ENCODE measurements at places on chromosomes 11 and 22. TPM values are rescaled to one million over a fixed set of nuclear protein-coding genes. Genes with fewer than 3 reads are reported as not detected.

DNA sequence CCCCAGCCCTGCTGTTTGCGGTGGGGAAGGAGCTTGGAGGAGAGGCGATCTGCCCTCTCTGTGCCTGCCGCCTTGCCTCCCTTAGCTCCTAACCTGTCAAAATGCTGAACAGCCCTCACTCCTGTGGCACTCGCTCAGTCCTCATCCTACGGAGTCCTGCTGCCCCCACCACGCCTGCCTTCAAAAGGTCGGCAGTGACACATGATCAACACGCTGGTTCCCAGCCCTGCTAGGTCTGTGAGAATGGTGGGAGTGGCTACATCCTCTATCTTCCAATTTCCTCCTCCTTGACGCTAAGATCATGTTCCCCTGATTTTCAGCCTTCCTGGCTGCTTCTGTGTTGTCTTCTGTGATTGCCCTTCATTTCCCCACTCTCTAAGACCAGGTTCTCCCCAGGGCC lies 120.2 kb upstream of the TBCEL start:
- H3K27me3 ChIP-seq, result peaks cover 7% of the 10 kb centered on the region
- H3K4me3 ChIP-seq, result no peak overlapping the region
- no peaks in the 10 kb centered on the region for H3K36me3 ChIP-seq
- DNase-seq, result no peak
- H3K4me1 ChIP-seq, result peaks cover 12% of the 10 kb centered on the region

- no peak overlapping the region for H3K27ac ChIP-seq
- H3K4me3 ChIP-seq, result no peak overlapping the region
Measured at GRCh38 chr22:42785706-42786499, 65.2 kb upstream of the A4GALT start.

DNA sequence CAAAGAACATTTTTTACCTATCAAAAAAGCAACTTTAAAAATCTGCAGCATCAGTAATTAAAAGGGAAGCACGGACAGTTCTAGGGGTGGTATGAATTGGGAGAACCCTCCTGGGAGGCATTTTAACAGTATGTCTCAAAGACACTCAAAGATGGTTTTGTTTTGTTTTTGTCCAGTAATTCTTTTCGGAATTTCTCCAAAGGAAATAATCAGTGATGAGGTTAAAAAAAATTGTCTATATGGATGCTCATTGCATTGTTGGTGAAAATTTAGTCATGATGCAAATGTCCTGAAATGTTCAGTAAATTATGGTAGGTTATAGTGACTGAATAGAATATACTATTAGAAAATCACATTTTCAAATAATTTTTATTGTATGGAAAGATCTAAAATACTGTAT lies 115.1 kb downstream of the ATXN10 start:
- H3K27ac ChIP-seq, result no peak overlapping the region
- DNase-seq, result no peak
- no peaks in the 10 kb centered on the region for H3K36me3 ChIP-seq
- H3K4me3 ChIP-seq, result no peak overlapping the region
- no peaks in the 10 kb centered on the region for H3K4me1 ChIP-seq
- H3K27me3 ChIP-seq, result no peaks in the 10 kb centered on the region

CARNS1 gene
- polyA plus RNA-seq, result 3.4 TPM

DNA sequence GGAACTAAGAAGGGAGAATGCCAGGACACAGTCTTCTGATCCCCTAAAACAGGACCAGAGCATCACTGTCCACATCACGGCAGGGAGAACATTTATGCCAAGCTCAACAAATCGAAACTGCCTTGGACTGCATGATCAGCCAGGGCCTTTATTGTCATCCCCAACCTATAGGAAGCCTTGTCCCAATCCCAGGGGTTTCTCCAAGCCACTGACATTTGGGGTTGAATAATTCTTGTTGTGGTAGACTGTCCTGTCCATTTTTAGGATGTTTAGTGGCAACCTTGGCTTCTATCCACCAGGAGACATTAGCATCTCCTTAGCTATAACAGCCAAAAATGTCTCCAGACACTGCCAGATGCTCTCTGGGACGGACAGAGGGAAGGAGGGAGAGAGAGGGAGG lies 37.1 kb downstream of the RPL27A start:
- no peak for DNase-seq
- peaks cover 1% of the 10 kb centered on the region for H3K36me3 ChIP-seq
- no peak overlapping the region for H3K4me3 ChIP-seq
- peaks cover 3% of the 10 kb centered on the region for H3K27me3 ChIP-seq
- peaks cover 6% of the 10 kb centered on the region for H3K4me1 ChIP-seq
- no peak overlapping the region for H3K27ac ChIP-seq

PRRG4 gene
- polyA plus RNA-seq, result not detected

GRCh38 chr22:46589141-46589748 lies 30.9 kb upstream of the GRAMD4 start:
- H3K4me3 ChIP-seq, result no peak overlapping the region
- H3K27ac ChIP-seq, result no peak overlapping the region
- no peaks in the 10 kb centered on the region for H3K36me3 ChIP-seq
- H3K4me1 ChIP-seq, result peaks cover 55% of the 10 kb centered on the region
- H3K27me3 ChIP-seq, result peaks cover 4% of the 10 kb centered on the region

- H3K4me1 ChIP-seq, result peaks cover 9% of the 10 kb centered on the region
- no peak overlapping the region for H3K4me3 ChIP-seq
- no peak overlapping the region for H3K27ac ChIP-seq
- H3K27me3 ChIP-seq, result no peaks in the 10 kb centered on the region
- no peak for DNase-seq
- no peaks in the 10 kb centered on the region for H3K36me3 ChIP-seq
Measured at GRCh38 chr11:86926975-86927374, 28.2 kb downstream of the FZD4 start.

OR2AG2 gene
- not detected for polyA plus RNA-seq

DNA sequence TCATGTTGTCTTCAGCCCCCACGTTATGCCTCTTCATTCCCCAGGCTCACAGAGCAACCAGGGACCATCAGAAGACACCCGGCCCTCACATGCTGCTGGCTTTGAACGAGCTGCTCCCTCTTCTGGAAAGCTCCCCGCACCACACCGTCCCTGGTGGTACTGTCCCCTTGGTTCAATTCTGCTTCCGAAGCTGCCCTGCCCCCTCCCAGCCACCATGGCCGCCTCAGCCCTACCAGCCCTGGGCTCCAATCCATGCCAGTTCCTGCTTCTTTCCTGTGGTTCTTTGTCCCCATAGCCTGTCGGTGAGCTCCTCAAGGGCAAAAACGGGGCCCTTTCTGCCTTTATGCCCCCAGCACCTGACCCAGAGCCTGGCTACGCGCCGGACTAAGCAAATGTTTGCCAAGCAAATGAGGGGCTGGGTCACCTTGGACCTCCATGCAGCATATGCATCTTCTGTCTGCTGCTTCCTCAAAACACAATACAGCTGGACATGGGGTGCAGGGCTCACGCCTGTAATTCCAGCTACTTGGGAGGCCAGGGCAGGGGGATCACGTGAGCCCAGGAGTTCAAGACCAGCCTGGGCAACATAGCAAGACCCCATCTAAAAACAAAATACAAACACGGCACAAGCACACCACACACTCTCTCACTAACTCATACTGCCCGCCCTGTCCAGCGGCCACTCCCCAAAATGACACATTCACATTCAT lies 21.3 kb downstream of the TNKS1BP1 start:
- no peaks in the 10 kb centered on the region for H3K4me1 ChIP-seq
- no peak overlapping the region for H3K4me3 ChIP-seq
- H3K36me3 ChIP-seq, result peaks cover 22% of the 10 kb centered on the region
- H3K27me3 ChIP-seq, result no peaks in the 10 kb centered on the region

- H3K36me3 ChIP-seq, result no peaks in the 10 kb centered on the region
- H3K27me3 ChIP-seq, result peaks cover 7% of the 10 kb centered on the region
- H3K4me1 ChIP-seq, result peaks cover 30% of the 10 kb centered on the region
Measured at GRCh38 chr22:21018314-21018713, 3.3 kb downstream of the P2RX6 start.

DNA sequence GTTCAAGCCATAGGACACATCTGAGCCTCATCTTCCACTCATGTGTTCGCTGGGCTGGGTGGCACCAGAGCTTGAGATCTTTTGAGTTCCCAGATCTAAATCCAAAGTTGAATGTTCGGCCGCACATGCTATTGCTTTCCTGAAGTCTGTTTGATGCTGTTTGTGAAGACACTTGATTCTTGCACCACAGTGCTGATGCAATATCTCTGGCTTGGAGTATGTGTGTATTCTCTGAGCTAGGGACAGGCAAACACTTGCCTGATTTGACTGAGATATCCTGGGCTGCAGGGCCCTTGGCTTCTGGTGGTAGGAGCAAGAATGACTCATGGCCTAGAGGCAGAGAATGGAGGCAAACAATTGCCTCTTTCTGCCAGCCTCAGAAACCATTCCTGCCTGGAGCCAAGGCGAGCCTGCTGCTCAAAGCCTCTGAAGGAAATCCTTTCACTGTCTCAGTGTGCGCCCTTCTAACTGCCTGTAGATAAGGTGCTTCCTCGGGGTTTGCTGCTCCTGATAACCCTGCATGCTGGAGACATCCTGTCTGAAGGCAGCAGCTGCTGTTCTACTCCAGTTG lies 73.0 kb downstream of the CYB5R2 start:
- peaks cover 4% of the 10 kb centered on the region for H3K36me3 ChIP-seq
- no peak overlapping the region for H3K4me3 ChIP-seq
- DNase-seq, result no peak
- no peak overlapping the region for H3K27ac ChIP-seq

GRCh38 chr11:75453916-75454655 lies 21.1 kb upstream of the KLHL35 start:
- no peak for DNase-seq
- H3K27me3 ChIP-seq, result peaks cover 2% of the 10 kb centered on the region
- H3K36me3 ChIP-seq, result peaks cover 3% of the 10 kb centered on the region
- no peaks in the 10 kb centered on the region for H3K4me1 ChIP-seq

DNA sequence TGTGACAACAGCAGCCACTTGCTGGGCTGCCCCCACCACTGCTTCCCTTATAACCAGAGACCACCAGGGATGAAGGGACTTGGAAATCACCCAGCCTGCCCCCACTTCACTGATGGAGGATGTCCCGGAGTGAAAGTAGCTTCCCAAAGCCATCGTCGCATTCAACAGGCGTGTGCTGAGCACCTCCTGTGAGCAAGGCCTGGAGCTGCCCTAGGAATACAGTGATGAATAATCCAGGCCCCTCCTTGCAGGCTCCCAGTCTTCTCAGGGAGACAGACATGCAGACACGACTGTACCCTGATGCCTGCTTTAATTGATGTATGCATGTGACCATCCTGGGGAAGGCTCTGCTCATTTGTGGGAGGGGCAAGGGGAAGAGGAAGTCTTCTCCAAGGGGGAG lies 22.6 kb downstream of the PTPN5 start:
- no peak for DNase-seq
- H3K36me3 ChIP-seq, result no peaks in the 10 kb centered on the region
- no peak overlapping the region for H3K27ac ChIP-seq
- no peaks in the 10 kb centered on the region for H3K4me1 ChIP-seq
- peaks cover 5% of the 10 kb centered on the region for H3K27me3 ChIP-seq

GRCh38 chr11:119126675-119127268 lies 5.4 kb downstream of the HINFP start:
- H3K4me1 ChIP-seq, result peaks cover 23% of the 10 kb centered on the region
- H3K36me3 ChIP-seq, result peaks cover 25% of the 10 kb centered on the region
- H3K4me3 ChIP-seq, result no peak overlapping the region
- no peak overlapping the region for H3K27ac ChIP-seq
- no peak for DNase-seq
- no peaks in the 10 kb centered on the region for H3K27me3 ChIP-seq

PATE4 gene
- not detected for polyA plus RNA-seq

GRCh38 chr22:39469326-39469680 lies 12.5 kb downstream of the MGAT3 start:
- H3K27me3 ChIP-seq, result peaks cover 2% of the 10 kb centered on the region
- no peak overlapping the region for H3K27ac ChIP-seq
- H3K4me1 ChIP-seq, result peaks cover 10% of the 10 kb centered on the region
- H3K36me3 ChIP-seq, result no peaks in the 10 kb centered on the region
- H3K4me3 ChIP-seq, result no peak overlapping the region

GRCh38 chr11:5574654-5575053 lies 6.0 kb upstream of the OR52B6 start:
- no peaks in the 10 kb centered on the region for H3K36me3 ChIP-seq
- H3K27ac ChIP-seq, result no peak overlapping the region
- DNase-seq, result no peak
- no peaks in the 10 kb centered on the region for H3K27me3 ChIP-seq
- H3K4me3 ChIP-seq, result no peak overlapping the region
- no peaks in the 10 kb centered on the region for H3K4me1 ChIP-seq

DNA sequence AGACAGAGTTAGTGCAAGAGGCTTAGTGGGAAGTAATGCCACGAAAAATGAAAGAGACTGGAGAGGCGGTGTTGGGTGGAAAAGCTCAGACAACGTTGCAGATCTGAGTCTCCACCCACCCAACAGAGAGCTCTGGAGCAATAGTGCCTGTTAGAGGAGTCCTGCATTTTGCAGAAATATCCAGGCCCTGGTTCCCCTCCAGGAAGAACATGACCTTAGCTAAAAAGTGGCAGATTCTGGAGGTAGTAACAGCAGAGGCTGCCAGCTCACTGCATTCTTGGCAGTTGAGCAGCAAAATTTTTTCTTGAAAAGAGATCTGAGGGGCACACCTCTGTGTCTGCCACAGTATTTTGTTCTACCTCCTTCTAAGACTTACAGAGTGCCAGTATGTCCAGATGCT lies 27.7 kb upstream of the BIRC3 start:
- no peak for DNase-seq
- no peak overlapping the region for H3K27ac ChIP-seq
- no peak overlapping the region for H3K4me3 ChIP-seq
- H3K27me3 ChIP-seq, result peaks cover 3% of the 10 kb centered on the region

DNA sequence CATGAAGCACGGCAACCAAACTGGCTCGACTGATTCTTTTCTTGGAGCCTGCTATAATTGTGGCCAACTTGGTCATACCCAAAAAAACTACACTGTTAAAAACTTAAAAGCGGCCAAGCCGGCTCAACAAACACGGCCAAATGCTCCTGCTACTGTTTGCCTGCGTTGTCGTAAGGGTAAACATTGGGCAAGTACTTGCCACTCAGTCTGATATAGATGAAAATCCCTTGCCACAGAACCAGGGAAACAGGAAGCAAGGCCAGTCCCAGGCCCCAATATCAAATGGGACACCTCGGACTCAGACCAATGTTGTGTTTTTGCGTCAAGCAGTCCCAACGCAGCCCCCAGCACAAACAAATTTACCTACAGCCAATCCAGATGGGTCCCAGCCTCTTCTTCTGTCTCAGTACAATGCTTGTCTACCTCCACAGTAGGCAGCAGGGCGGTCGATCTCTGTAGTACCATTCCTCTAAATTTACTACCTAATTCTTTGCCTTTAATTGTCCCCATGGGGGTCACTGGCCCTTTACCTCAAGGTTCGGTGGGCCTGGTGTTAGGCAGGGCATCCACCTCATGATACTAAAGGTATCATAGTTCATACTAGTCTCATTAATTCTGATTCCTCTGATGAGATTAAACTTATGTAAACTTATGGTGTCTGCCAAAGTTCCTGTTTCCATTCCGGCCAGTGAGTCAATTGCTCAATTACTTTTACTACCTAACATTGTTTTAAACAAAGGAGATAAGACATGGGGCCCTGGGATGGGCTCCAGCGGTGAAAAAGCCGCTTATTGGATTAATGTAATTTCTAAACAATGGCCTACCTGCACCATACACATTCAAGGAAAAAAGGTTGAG lies 3.7 kb upstream of the COMT start:
- no peak for DNase-seq
- no peak overlapping the region for H3K27ac ChIP-seq
- no peak overlapping the region for H3K4me3 ChIP-seq
- peaks cover 22% of the 10 kb centered on the region for H3K36me3 ChIP-seq
- H3K4me1 ChIP-seq, result peaks cover 27% of the 10 kb centered on the region
- H3K27me3 ChIP-seq, result no peaks in the 10 kb centered on the region

- no peak for DNase-seq
- H3K27ac ChIP-seq, result no peak overlapping the region
- no peaks in the 10 kb centered on the region for H3K4me1 ChIP-seq
- no peak overlapping the region for H3K4me3 ChIP-seq
- peaks cover 10% of the 10 kb centered on the region for H3K27me3 ChIP-seq
Measured at GRCh38 chr11:125262194-125262829, 97.8 kb downstream of the PKNOX2 start.
